CD4-positive, alpha-beta T cell (primary cell): ENCODE measurements at places on chromosomes 5 and 9.

DNA sequence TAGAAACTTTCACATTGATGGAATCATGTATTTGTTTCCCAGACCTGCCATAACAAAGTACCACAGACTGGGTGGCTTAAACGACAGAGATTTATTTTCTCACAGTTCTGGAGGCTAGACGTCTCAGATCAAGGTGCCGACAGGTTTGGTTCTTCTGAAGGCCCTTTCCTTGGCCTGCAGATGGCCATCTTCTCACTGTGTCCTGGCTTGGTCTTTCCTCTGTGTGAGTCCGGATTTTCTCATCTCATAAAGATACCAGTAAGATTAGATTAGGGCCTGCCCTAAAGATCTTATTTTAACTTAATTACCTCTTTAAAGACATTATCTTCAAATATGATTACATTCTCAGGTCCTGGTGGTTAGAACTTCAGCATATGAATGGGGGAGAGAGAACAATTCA is 5.8 kb downstream of the USP20 start:
- no peak for DNase-seq

- no peak for DNase-seq
These were observed 465.2 kb upstream of the RGMB start for GRCh38 chr5:98308231-98308630.

- DNase-seq = no peak
These were observed 812.9 kb upstream of the ZNF608 start for GRCh38 chr5:125559296-125559695.

- no peak for DNase-seq
These were observed 16.4 kb upstream of the C5orf58 start for GRCh38 chr5:170216257-170216864.
